NCI-H187 treated with DMSO at 0.1 percent for 48 hours (cell line): ENCODE measurements at places on chromosomes 3 and 15.

DNA sequence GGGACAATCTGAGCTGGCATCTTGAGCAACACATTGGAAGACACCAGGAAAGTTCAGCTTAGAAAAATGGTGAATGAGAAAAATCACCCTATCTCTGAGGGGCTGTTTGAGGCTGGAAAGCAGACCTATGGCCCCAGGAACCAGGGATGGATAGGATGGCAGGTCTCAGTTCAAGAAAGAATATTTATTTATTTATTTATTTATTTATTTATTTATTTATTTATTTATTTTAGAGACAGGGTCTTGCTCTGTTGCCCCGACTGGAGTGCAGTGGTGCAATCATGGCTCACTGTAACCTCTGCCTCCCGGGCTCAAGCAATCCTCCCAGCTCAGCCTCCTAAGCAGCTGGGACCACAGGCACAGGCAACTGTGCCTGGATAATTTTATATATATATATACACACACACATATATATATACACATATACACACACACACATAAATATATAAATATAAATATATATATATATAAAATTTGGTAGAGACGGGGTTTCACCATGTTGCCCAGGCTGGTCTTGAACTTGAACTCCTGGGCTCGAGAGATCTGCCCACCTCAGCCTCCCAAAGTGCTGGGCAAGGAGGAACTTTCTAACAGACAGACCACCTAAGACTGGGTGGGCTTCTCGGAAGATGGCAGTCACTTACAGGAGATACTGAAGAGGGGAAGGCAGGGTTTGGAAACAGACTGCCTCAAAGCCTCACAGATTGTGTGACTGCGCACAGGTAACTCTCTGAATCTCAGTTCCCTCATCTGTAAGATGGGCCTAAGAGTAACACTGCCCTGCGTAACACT, 29.7 kb downstream of the CCDC13 start:
- DNase-seq = no peak

DNA sequence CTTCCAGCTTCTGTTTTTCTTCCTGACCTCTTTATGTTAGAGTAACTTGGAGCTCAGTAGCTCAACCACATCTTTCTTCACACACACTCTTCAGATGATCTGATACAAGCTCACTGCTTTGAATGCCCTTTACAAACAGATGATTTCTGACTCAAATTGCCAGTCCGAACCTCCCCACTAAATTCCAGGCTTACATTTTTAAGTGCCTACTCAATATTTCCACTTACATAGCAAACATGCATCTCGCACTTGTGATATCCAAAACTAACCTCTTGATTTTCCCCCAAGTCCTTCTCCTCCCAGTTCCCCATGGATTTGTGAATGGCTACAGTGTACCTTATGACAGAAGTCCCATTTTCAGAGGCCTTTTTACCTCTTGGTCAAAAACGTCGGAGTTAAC, 139.1 kb downstream of the GBE1 start:
- no peak for DNase-seq

GRCh38 chr3:156425651-156426050, 129.3 kb downstream of the SSR3 start:
- DNase-seq = peak; percentile 85

DNA sequence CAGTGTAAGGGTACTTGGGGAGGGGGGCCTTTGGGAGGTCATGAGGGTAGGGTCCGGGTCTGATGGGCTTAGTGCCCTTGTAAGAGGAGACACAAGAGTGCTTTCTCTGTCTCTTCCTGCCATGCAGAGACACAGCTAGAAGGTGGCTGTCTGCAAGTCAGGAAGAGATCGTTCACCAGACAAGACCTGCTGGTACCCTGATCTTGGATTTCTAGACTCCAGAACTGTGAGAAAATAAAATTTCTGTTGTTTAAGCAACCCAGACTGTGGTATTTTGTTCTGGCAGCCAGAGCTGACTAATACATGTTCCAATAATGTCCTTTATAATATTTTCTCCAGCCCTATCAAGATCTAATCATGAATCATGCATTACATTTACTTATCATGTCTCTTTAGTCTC, 130.0 kb upstream of the VEPH1 start:
- DNase-seq = no peak

DNA sequence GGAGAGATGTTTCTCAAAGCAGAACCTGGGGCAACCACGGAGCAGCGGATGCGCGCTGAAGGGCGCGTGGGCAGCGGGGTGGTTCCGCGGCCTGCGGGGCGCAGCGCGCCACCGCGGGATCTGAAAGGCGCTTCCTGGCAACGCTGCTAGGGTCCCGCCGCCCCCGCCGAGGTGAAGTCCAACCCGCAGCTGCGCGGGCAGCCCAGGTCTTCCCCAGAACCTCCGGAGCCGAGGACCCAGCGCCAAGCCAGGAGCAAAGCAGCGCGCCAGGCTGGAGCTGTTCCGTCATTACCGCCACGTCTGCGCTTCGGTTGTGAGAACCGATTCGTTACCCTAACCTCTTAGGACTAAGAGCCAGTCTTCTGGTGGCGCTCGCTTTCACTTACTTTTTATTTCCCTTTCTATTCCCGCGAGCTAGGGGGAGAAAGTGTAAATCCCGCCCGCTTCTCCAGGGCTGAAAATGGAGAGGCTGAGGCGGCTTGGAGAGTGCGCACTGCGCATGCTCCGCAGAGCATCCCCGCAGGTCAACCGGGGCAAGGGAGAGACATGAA, 3.2 kb upstream of the GABRG3 start:
- no peak for DNase-seq
